Fibroblast of skin of left quadriceps (primary cell): ENCODE measurements at places on chromosomes 6 and 20.

GRCh38 chr6:36272234-36272633 lies 2.4 kb downstream of the PNPLA1 start:
- DNase-seq: no peak

DNA sequence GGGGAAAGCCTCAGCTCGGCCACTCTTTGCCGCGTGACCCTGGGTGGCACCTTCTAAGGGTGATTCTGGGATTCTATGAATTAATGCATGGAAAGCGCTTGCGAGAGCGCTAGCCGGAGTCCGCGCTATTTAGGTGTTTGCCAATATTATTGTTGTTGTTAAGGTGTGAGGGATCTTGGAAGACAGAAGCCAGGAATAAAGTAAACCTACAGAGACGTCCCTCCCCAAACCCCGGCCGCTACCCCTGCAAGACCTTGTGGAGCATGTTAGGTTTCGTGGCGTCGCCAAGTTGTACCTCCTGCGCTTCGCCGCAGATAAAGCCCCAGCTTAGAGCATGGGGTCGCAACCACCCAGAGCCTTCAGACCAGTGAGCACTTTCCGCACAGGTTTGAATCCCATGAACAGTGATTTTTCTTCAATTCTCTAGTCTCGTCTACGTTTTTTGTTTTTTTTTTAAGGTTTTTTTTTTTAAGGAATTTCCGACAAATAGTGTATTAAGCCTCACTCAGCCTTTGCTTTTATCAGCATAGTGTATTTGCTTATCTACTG lies 16.9 kb upstream of the ZSCAN9 start:
- no peak for DNase-seq

- DNase-seq: no peak
Observed at GRCh38 chr6:31752739-31753319, 9.6 kb upstream of the SAPCD1 start.

DNA sequence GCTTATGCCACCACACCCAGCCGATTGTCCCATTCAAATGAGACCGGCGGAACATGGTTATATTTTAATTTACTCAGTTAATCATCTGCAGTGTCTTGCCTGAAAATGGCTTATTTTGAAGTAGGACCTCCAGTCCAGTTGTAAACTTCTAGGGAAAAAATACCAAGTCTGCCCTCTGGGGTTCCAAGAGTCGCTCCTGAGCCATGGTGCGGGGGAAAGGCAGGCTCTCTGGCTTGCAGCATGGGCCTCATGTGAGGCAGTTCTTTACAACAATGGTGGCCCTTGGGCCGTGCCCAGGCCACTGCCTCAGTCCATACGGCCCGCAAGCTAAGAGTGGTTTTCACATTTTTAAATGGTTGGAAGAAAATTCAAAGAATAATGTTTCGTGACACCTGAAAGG lies 62.7 kb upstream of the XRN2 start:
- no peak for DNase-seq

GRCh38 chr6:42190554-42191183 lies 4.1 kb downstream of the GUCA1B start:
- peak; percentile 58 for DNase-seq

DNA sequence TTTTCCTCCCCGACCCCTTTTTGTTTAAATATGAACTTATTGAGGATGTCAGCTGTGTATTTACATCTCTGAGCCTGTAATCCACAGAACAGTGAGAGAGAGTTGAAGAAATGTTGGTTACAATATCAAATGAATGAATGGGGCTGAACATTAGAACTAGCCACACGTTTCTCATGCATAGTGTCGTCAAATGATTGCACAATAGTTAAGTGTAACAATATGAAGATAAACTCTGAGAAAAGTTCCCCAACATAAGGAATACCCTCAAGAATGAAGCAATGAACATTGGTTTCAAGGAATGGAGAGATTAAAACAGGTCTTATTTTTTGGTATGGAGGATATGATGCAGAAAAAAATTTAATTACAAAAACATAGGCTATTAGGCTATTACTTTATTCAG lies 100.5 kb upstream of the DTNBP1 start:
- DNase-seq: peak; percentile 39

DNA sequence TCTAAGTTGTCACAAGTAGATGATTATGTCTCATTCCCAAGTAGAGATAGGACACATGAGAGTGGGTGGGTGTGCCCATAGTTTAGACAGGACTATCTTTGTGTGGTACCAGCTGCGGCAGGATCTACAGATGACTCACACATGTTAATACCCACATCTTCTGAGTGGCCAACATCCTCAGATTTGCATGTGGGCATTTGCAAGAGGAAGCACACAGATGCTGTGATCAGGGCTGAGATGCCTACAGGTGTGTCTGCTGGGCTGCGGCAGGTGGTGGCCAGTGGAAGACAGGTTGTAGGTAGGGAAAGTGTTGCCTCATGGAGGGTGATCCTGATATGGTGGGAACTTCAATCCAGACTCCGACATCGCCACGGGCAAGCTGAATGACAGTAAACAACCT lies 50.8 kb downstream of the UTRN start:
- DNase-seq: no peak
